Airway epithelial cell (primary cell): ENCODE measurements at places on chromosomes 4 and X. TPM values are rescaled to one million over a fixed set of nuclear protein-coding genes. Genes with fewer than 3 reads are reported as not detected.

SPANXD gene
- total RNA-seq, result not detected in 2 replicates

WWC2 gene
- 10.6 and 11.8 TPM in 2 replicates for total RNA-seq

SPANXC gene
- not detected in 2 replicates for total RNA-seq

DCAF16 gene
- 12.4 and 12.5 TPM in 2 replicates for total RNA-seq

SPP1 gene
- total RNA-seq, result not detected in 2 replicates
